Esophagus squamous epithelium (tissue), 5 donors: ENCODE measurements at places on chromosomes 6 and 20. TPM values are rescaled to one million over a fixed set of nuclear protein-coding genes. Genes with fewer than 3 reads are reported as not detected.

RSPH4A gene
- total RNA-seq, result not detected

PPP1R14C gene
- 27.8 TPM for total RNA-seq

OSBPL2 gene
- total RNA-seq, result 65.1 TPM

THBD gene
- 74.6 TPM for total RNA-seq

FLRT3 gene
- total RNA-seq, result 1.6 TPM

CABLES2 gene
- total RNA-seq, result 2.0 TPM

IRAK1BP1 gene
- total RNA-seq, result 1.8 TPM

SLC4A11 gene
- total RNA-seq, result 19.0 TPM

DNA sequence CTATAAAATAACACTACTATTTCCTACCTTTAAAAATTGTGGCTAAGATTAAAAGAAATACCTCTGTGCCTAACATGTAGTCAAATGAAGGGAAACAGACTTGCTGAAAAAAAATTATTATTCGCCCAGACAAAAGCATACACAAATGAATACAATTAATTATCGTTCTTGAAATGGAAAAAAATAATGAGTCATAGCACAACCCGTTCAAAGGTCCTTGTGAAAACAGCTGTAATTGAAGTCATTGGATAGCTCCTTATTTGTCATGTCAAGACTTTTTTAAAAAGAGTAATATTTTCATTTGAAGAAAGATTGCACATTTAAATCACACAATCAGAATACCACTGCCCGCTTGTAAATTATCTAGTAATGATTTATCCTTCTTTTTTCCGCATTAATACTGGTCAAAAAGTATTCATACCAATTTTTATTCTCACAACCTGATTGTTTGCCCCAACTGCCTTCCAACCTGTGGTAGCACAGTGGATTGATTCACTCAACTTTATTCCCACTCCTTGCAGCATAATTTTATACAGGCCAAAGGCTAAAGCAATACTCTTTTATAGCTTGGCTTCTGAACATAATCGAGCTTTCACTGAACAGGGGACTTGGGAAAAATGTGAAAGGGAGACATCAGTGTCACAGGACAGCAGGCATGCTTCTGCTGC, 655.2 kb upstream of the MAP3K7 start:
- no peak for DNase-seq

DNA sequence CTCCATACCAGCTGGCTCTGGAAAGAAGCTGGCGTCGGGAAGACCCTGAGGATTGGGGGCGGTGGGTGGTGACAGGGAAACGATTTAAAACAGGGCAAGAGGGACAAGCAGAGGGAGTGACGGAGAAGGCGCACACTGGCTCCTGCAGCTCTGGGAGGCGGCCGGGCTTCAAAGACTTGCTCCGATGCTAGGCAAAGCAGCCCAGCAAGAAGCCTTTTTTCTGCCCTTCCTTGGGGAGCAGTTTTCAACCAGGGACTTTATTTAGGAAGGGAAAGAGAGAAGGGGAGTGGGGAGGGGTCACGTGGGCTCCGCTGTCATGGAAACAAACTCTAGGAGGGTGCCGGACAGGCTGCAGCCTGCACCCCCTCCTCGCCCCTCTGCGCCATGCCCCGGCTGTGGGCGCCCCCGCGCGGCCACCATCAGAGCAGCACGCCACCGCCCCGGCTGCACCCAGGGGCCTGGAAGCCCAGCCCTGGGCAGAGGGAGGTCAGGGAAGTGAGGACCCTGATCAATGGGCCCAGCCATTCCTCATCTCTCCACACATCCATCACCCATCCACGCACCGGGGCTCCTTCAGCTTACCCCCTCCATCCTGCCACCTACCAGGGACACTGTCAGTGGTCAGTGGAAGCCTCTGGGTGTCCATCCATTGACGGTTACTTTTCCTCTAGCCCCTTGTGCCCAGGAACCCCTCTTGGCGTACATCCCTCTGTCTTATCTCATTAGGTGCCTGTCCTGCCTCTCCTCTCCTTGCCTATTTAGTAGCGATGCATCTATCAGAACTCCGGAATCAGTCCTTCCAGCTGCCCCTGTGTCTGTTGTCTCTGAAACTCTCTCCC, 66.6 kb upstream of the CCDC167 start:
- no peak for DNase-seq

DNA sequence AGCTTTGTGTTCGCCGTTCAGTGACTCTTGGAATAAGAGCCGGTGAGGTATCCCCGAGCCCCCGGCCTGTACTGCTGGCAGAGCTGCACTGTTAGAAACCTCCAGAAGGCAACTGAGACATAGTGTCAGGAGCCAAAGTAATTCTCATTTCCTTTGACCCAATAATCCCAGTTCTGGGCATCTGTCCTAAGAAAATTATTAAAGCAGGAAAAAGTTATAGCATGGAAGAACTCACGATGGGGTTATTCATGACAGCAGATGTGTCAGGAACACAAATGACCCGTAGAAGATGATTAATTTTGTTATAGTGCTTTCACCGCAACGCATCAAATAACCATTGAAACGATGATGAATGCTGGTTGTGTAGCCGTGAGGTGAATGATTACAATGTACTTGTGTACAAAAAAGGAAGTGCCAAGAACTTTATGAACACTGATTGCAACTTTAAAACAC, 20.3 kb downstream of the CYP21A2 start:
- DNase-seq, result no peak

DNA sequence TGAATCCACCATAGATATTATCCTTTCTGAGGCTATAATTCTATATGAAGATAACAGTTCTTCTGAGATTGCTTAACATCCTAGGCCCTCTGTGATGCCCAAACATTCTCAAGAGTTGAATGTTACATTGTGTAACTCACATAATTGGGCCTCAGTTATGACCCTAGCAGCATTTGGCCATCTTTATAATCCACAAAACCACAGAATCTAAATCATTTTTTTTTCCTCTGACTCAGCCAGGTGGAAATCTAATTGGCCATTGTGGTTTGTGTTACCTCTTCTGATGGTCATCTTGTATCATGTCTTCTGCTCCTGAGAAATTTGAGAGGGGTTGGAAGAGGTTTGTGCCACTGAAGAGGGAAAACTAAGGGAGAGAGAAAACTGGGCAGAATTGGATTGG, 99.5 kb downstream of the LINC00237 start:
- no peak for DNase-seq

GRCh38 chr20:61310954-61311353, 58.9 kb downstream of the CDH4 start:
- no peak for DNase-seq

DNA sequence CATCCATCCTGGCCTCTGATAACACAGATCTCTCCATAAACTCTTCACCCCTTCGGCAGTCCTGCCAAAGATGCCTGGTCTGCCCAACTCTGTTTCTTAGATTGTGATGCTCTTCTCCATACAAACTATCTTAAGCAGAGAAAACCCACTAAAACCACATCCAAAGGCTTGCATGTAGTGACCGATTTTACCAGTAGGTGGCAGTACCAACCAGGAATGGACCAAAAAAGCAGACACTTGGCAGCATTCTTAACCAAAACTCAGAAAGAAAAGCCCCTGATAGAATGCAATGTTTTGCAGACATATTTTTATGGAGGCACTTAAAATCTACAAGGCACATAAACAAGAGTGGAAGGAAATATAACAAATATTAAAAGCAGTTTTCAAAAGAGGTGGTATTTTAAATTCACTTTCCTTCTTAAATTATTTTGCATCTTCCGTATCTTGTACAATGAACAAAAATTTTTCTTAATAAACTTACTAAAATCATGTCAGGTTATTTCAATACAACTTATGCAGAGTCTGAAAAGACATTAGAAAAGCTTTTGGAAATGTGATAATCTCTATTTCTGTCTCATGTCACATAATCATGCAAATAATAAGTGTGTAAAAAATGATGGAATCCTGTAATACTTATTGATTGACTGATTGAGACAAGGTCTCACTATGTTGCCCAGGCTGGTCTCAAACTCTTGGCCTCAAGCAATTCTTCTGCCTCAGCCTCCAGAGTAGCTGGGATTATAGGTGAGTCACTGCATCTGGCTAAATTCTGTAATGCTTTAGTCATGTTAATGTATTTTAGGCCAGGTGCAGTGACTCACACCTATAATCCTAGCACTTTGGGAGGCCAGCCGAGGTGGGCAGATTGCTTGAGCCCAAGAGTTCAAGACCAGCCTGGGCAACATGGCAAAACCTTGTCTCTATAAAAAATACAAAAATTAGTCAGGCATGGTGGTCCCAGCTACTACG, 29.4 kb downstream of the LRP11 start:
- no peak for DNase-seq

- no peak for DNase-seq
Observed at GRCh38 chr6:35096129-35096862, 44.8 kb downstream of the TCP11 start.

DNA sequence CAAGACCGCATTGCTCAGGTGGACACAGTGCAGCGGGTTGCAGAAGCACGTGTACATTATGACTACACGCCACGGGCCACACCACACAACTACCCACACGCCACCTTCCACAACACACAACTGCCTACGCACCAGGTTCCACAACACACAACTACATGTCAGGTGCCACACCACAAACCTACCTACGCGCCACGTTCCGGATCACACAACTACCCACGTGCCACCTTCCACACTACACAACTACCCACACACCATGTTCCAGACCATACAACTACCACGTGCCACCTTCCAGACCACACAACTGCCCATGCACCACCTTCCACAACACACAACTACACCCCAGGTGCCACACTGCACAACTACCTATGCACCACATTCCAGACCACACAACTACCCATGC, 20.5 kb downstream of the THBS2 start:
- no peak for DNase-seq

GRCh38 chr20:3107464-3108025, 23.0 kb upstream of the AVP start:
- DNase-seq, result no peak

DNA sequence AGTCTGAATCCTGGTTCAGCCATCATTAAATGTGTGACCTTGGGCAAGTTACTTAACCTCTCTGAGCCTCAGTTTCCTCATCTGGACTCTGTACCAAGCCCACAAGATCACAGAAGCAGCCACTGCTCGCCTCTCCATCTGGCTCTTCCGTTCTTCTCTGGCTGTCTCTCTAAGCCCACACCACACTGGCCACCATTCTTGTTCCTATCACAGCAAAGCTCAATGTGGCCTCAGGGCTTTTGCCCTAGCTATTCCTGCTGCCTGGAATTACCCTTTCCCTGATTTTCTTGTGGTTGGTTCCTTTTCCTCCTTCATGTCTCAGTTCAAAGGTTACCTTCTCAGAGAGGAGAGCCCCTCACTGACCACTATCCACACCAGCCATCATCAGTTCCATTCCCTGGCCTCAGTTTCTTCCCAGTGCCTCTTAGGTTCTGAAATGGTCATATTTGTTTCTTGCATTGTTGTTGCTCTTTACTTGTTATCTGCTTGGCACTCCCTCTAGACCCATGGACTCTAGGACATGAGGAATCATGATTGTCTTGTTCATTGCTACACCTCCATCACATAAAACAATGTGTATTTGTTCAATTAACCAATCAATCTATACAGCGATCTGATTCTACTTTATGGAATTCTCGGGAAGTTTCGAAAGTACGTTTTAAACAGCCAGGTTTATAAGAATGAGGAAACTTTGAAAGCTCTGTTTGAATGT, 56.5 kb upstream of the PTPN1 start:
- DNase-seq, result no peak

DNA sequence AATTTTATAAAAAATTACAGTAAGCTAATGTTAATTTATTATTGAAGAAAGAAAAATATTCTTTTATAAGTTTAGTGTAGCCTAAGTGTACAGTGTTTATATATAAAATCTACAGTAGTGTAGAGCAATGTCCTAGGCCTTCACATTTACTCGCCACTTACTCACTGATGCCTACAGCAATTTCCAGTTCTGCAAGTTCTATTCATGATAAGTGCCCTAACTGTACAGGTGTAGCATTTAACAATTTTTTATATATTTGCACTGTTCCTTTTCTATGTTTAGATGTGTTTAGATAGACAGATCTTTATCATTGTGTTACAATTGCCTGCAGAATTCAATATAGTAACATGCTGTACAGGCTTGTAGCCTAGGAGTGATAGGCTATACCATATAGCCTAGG, 80.1 kb upstream of the HDAC2 start:
- no peak for DNase-seq

- DNase-seq, result no peak
Observed at GRCh38 chr6:38588631-38589366, 50.9 kb downstream of the BTBD9 start.

GRCh38 chr6:170244721-170245474, 46.0 kb downstream of the DLL1 start:
- no peak for DNase-seq

- no peak for DNase-seq
Observed at GRCh38 chr6:150167479-150167873, 24.6 kb downstream of the PPP1R14C start.

DNA sequence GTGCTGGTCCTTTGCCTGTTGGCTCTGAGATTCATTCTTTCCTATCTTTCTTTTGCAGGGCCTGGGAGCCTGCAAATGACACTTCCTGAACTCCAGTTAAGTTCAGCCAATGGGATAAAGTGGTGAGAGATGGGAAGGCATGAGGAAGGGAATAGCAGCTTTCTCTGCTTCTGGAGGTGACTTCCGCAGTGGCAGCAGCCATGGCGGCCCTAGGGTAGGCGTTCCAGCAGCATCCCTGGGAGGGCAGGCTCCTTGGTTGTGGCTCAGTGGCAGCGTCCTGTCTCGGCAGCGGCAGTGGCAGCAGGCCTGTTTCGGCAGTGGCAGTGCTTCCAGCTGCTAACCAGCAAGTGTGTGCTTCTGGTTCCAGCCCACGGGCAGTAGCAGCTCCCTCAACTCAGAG, 7.3 kb upstream of the MDFI start:
- DNase-seq, result no peak

- DNase-seq, result no peak
Observed at GRCh38 chr6:43859213-43859612, 89.2 kb downstream of the VEGFA start.

- DNase-seq, result no peak
Observed at GRCh38 chr6:56364431-56364826, 117.0 kb upstream of the COL21A1 start.
